WTC11 (cell line): ENCODE measurements at places on chromosomes 5 and 9. TPM values are rescaled to one million over a fixed set of nuclear protein-coding genes. Genes with fewer than 3 reads are reported as not detected.

GRCh38 chr9:93263334-93264229 lies 79.6 kb downstream of the WNK2 start:
- no peaks in the 10 kb centered on the region for H3K4me1 ChIP-seq
- no peak for DNase-seq
- no peak overlapping the region for H3K27ac ChIP-seq
- no peak overlapping the region for H3K4me3 ChIP-seq
- H3K27me3 ChIP-seq = no peaks in the 10 kb centered on the region

DNA sequence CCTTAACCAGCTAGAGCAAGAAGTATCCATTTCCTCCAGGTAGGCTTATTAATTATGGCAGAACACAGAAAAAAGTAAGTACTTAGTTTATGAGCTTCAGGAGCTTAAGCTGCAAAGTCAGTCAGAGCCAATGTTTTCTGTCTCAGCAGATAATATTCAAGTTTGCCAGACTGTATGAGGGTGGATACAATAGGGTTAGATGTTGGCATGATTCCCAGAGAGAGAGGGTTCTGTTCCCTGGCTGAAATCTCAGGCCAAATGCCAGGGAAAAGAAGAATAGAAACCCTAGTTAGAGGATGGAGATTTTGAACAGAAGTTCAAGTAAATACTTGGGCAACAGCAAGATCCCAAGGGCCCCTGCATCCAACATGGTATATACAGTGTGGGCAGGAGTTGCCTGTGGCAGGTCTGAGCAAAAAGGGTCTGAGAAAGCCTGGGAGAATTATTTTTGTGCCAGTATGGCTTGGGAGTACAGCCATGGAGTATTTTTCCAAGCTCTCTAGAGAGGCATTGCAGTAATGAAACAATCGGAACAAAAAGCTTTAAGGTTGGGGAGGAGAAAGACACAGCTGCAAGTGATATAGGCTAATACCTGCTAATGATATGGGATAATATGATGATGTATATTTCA lies 31.0 kb upstream of the ISOC1 start:
- H3K4me3 ChIP-seq = no peak overlapping the region
- H3K27ac ChIP-seq = no peak overlapping the region
- no peak for DNase-seq
- H3K27me3 ChIP-seq = no peaks in the 10 kb centered on the region
- H3K4me1 ChIP-seq = no peaks in the 10 kb centered on the region

The PCDHB16 gene
- 3.5 to 4.1 TPM (median 3.7 TPM) in 3 replicates for total RNA-seq

- DNase-seq = no peak
- H3K27me3 ChIP-seq = no peaks in the 10 kb centered on the region
- no peaks in the 10 kb centered on the region; the same call in 1 of the 2 replicates for H3K36me3 ChIP-seq
- H3K27ac ChIP-seq = peak overlapping the region; percentile 75
Measured at GRCh38 chr9:71363286-71363961, 242.0 kb upstream of the TRPM3 start.

The LCN6 gene
- total RNA-seq = not detected in 3 replicates

GRCh38 chr5:44943647-44944046 lies 134.9 kb downstream of the MRPS30 start:
- H3K27me3 ChIP-seq = no peaks in the 10 kb centered on the region
- no peak for DNase-seq
- peak overlapping the region; percentile 94 for H3K27ac ChIP-seq
- H3K4me3 ChIP-seq = no peak overlapping the region
- peaks cover 7% of the 10 kb centered on the region for H3K36me3 ChIP-seq

DNA sequence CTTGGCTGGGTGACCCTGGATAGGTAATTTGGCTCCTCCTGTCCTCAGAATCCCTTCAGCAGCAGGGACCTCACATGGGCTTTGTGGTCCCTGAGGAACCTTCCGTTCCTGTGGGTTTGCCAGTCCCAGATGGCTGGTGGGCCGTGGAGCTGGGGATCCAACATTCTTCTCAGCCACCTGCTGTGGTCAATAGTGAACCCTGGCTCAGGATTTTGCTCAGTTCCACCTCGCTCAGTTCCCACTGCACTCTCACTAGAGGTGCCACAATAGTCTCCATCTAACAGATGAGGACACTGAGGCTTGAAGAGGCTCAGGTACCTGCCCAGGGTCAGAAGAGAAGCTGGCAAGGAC lies 17.1 kb upstream of the SPOUT1 start:
- DNase-seq = no peak
- H3K36me3 ChIP-seq = peaks cover 34% of the 10 kb centered on the region
- no peak overlapping the region for H3K27ac ChIP-seq
- H3K4me3 ChIP-seq = no peak overlapping the region

GRCh38 chr5:74431290-74431669 lies 209.2 kb downstream of the ENC1 start:
- peaks cover 32% of the 10 kb centered on the region for H3K4me1 ChIP-seq
- no peak overlapping the region for H3K27ac ChIP-seq
- DNase-seq = no peak
- H3K4me3 ChIP-seq = no peak overlapping the region
- H3K27me3 ChIP-seq = no peaks in the 10 kb centered on the region; the same call in 1 of the 2 replicates

The ZFP37 gene
- 4.6 to 5.6 TPM (median 5.2 TPM) in 3 replicates for total RNA-seq

DNA sequence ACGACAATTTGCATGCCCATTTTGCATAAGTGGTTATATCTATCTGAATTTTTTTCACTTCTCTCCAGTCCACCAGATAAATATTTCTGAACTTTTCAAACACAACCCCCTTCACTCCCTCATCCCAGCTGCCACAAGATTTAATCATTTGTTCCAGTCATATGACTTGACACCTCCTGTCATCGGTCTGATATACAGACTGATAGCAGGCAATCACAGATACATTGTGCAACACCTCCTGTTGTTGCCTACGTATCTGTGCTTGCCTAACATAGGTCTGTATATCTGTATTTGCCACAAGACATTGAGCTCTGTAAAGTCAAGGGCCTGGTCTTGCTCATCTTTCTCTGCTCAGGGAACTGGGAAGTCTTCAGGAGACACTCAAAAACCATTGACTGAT lies 65.6 kb downstream of the GNA14 start:
- peaks cover 8% of the 10 kb centered on the region; the same call in 1 of the 2 replicates for H3K36me3 ChIP-seq
- DNase-seq = no peak
- H3K27ac ChIP-seq = 0 out of 2 replicates have a peak overlapping the region, but pooled peaks have one; percentile 50
- no peaks in the 10 kb centered on the region for H3K27me3 ChIP-seq
- no peak overlapping the region for H3K4me3 ChIP-seq

GRCh38 chr5:169656125-169656901 lies 19.2 kb downstream of the DOCK2 start:
- no peak overlapping the region for H3K4me3 ChIP-seq
- DNase-seq = no peak
- H3K36me3 ChIP-seq = no peaks in the 10 kb centered on the region
- no peak overlapping the region for H3K27ac ChIP-seq
- H3K4me1 ChIP-seq = peaks cover 2% of the 10 kb centered on the region
- no peaks in the 10 kb centered on the region for H3K27me3 ChIP-seq

The GCNT4 gene
- total RNA-seq = 0.71 to 1.8 TPM (median 0.80 TPM) in 3 replicates

The CORO2A gene
- total RNA-seq = 32.5 to 37.0 TPM (median 35.9 TPM) in 3 replicates

The SGCD gene
- 0.07 to 0.33 TPM (median 0.32 TPM) in 3 replicates for total RNA-seq
